NCI-H1092 (cell line): ENCODE measurements at places on chromosomes 6 and 20.

GRCh38 chr6:26445934-26446667 is 5.8 kb downstream of the BTN3A3 start:
- DNase-seq, result no peak

DNA sequence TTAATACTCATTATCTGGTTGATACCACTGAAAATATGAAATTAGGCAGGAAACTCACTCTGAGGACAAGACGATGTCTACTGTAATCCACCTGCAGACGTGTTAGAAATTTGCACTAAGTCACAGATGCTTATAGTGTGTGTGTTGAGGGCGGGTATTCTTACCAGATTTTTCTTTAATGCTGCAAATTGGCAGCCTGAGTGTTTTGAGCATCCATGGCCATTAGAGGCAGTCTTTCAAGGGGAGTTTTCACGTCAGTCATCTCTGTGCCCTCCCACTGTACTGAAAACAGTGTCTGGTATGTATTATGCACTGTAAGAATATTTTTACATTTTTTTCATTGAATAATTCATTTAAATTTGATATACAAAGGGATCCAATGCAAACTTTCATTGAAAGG is 266.5 kb upstream of the QKI start:
- DNase-seq, result no peak

DNA sequence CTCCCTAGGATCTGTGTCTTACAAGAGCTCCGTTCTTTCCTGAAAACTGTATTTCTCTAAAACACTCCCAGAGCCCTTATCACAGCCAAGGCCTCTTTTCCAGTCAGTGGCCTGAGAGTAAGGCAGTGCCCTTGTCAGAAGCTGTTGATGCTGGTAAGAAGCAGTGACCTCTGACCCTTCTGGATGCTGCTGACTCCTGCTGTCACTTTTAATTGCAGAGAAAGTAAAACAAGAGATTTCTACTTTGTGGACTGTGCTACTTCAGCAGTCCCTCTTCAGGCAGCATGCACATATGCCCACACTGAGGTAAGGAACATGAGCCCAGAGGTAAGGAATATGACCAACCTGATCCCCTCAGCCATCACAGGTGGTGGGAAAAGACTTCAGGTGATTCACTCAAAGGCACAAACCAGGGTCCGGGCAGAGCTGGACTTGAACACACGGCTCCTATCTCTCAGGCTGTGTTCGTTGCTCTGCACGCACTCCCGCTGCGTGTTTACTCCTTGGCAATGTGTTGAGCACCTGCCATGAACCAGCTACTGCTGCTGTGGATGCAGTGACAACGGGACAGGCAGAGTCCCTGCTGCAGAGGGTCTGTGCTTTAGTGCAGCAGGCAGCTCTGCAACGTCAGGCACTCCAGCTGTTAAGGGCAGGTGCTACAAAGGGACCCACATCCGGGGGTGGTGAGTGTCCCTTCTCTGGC is 201.9 kb upstream of the CST7 start:
- DNase-seq, result no peak

GRCh38 chr20:17806739-17807441 is 107.1 kb downstream of the BANF2 start:
- DNase-seq, result no peak

- DNase-seq, result peak; percentile 84
Observed at GRCh38 chr20:62875419-62876361, 14.1 kb upstream of the TCFL5 start.

- peak; percentile 58 for DNase-seq
Observed at GRCh38 chr20:57346477-57346876, 4.6 kb upstream of the RAE1 start.

- no peak for DNase-seq
Observed at GRCh38 chr6:163036160-163036645, 308.4 kb downstream of the PACRG start.

DNA sequence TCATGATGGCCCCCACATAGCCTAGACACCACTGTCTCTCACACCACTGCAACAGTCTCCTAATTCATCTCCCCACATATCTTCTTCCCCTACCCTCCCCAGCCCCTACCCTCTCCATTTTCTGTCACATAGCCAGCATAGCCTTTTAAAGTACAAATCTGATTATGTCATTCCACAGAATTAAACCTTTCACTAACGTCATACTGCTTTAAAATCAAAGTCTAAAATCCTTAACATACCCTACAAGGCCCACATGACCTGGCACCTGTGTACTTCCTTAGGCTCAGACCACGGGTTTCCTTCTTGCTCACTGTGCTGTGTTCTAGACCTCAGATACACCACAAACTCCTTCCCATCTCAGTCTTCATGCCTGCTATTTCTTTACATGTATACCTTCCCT is 5.9 kb downstream of the OSTM1 start:
- no peak for DNase-seq

DNA sequence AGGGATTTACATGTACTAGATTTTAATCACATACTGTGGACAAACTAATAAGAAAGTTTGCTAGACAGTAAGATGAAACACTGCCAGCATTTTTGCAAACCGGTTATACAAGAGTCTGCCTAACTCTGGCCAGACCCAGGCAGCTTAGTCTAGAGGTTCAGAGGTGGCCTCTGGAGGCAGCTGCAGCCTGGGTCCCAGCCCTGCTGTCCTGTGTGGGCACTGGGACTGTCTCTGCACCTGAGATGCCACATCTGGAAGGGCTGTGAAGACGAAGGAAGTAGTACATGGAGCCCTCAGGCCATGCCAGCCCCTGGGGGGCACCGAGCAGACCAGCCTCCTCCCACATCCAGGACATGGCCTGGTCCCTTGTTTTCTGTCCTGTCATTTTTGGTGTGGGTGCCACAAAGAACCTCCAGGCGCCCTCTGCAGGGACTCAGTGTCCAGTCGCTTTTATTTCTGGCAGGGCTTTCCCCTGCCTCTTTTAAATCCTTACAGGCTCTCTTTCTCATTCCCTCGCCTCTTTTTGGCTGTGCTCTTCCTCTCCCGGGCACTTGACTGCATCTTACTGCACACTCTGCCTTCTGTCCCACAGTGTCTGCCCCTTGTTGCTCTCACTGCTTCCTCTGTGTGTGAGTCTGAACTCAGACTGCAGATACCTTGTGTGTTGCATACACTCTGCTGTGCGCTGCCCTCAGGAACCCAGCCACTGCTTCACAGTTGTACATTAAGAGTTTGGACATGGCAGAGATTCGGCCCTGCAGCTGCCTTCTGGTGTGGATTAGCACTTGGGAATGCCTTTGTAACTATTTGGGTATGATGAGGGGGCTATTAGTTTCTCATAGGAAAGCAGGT is 216.7 kb downstream of the ZDHHC14 start:
- no peak for DNase-seq
